ENCODE measurements at places on chromosomes 5 and 9.

DNA sequence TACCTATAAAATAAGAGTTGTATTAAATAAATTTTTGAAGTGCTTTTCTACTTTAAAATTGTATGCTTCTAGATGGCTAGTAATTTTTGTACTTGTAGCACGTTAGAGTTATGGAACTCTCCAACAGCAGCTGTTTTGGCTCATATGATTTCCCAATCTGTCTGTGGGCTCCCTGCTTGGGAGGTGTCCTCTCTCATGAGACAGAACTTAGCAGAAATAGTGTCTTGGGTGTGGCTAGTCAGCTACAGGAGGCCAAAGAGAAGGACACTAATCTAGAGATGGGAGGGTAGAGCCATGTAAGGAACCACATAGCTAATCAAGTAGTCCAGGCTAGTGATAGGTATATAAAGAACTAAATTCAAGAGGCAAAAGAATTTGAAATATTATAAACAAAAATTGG is 78.4 kb upstream of the DAB2 start:
- DNase-seq: no peak

DNA sequence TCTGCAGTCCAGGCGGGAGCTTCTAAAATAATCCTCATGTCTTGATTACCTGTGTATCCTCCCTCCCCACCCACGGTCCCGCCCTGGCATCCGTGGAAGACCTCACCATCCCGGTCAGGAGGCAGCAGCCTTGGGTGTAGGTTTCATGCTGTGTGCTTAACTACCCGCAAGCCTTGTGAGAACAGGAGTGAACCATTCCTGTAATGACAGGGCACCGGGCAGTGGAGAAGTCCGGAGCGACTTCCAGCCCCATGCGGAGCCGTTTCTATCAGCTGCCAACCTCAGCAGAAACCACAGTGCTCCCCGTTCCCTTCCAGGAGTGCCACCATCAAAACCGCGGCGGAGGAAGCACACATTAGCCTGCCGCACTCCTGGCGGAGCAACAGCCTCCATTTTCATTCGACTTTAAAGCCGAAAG is 123.5 kb upstream of the LMX1B start:
- DNase-seq: no peak

- DNase-seq: no peak
Observed at GRCh38 chr5:6722015-6722414, 8.8 kb downstream of the TENT4A start.

GRCh38 chr5:163172540-163173338 is 264.7 kb upstream of the CCNG1 start:
- DNase-seq: no peak

- DNase-seq: no peak
Observed at GRCh38 chr5:145775893-145776444, 59.2 kb downstream of the PRELID2 start.
